ENCODE measurements at places on chromosomes 2 and 18.

GRCh38 chr2:96529376-96530143 is 7.0 kb upstream of the ARID5A start:
- no peak for DNase-seq

GRCh38 chr2:167059173-167059572 is 170.9 kb downstream of the XIRP2 start:
- DNase-seq: no peak

- DNase-seq: no peak
These were observed 75.0 kb upstream of the MSTN start for GRCh38 chr2:190137561-190137960.

DNA sequence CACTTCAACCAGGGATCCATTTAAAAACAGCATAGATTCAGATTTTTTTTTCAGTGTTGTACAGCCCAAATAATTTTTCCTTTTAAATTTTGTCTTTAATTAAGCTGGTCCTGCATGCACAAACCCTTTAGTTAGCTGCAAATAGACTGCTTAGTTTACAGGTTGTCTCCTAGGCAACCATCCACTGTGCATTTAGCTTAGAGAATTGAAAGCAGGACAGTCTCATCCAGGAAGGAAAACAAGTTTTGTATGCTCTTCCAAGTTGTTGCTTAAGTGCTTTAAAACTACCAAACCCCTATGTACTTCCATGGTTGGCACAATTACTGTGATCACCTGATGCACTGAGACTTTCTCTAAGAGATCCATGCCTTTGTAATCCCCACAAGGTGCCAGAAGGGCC is at the start of gene MAP3K19:
MAP3K19 (minus strand) TSS at position 148 of the 400 bp plus-strand sequence. CDS start 22,800 bp downstream, outside the sequence.
- DNase-seq: no peak

DNA sequence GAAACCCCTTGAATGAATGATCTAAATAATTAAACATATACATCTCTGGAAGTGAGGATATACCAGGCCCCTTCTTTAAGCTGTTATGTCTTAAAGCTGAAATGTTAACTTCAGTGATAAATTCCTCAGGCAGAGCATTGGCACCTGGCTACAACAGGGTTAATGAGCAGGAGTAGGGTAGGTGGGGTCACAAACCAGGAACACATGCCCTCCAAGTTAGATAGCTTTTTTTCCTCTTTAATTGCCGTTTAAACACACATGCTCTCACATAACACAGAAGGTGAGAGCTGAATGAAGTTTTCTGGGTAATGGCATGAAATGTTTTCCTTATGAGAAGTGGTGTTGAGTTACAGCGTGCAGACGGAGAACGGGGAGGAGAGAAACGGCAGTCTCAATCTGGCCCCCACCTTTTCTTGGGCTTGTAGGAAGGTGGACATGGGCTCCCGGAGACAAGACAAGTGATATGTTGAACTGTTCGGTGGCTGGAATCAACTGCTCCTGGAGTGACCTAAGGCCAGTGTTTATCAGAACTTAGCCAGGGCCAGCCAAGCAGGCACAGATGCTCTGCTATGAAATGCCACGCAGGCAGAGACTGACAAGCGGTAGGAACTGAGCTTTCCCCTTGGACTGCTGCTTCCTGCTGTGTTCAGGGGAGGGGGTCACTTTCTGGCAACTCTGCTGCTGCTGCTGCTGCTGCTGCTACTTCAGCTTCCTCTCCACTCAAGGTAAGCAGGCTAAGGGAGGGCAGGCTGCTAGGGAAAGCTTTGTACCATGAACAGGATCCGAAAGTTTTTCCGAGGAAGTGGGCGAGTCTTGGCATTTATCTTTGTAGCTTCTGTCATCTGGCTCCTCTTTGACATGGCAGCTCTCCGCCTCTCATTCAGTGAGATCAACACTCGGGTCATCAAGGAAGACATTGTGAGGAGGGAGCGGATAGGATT is at the start of gene GALNT5:
GALNT5 (plus strand) TSS at position 394 of the 941 bp plus-strand sequence; CDS start at position 772, 378 bp downstream.
- DNase-seq: no peak

GRCh38 chr2:133968446-133968845 is 285.4 kb upstream of the MGAT5 start:
- no peak for DNase-seq

GRCh38 chr2:191018048-191018447 is 4.1 kb upstream of the STAT1 start:
- no peak for DNase-seq

DNA sequence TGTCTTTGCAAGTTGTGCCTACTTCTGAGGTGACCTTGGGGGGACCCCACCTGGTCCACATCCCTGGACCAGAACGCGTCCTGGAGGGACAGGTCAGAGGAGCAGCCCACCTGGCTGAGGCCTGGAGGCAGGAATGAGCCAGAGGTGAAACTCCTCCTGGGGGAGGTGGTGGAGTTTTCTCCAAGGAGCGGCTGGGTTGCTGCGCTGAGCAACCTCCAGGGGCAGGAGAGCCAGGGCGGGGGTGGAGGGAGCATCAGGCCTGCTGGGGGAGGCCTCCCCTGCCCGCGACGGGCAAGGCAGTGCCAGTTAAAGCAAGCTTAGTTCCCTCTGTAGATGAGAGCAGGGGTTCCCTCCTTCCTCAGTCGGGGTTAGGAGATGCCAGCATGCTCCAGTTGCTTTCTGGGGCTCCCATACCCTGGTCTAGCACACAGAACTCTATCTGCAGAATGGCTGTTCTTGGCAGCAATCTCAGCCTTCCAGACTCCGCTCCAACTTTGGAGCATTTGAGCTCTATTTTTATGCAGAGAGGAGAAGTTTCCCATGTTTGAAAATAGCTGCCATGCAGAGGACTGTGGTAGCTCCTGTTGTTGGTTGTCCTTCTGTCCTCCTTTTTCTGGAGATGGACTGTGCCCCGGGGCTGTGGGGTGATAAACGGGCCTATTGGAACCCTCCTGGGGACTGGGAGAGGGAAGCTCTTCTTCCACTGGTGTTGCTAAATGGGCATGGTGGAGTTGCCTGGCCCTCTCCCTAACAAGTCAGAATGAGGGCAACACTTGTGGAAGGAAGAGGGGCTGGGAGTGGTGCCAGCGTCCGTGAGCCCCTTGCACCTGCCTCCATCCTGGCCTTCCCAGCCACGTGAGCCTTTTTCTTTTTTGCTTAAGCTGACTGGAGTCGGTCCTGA is 39.1 kb downstream of the B3GNT2 start:
- no peak for DNase-seq

DNA sequence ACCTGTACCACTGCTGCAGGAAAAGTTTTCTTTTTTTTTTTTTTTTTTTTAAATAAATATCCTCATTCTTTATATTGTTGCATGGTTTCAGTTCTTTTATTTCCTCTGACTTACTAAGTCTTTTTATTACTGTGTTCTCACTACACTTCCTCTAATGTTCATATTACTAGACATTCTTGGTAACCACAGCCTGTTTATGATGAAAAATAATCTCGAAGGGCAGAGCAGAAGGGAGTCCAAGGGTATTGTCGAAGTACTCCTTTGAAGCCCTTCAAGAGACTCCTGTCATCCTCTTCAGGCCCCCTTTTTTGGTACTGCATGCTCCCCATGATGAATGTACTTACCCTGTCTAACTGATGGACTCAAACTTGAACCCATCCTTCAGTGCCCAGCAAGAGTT is 61.2 kb downstream of the RND3 start:
- DNase-seq: no peak

GRCh38 chr2:146666340-146666739 is 1178.5 kb upstream of the ACVR2A start:
- no peak for DNase-seq

DNA sequence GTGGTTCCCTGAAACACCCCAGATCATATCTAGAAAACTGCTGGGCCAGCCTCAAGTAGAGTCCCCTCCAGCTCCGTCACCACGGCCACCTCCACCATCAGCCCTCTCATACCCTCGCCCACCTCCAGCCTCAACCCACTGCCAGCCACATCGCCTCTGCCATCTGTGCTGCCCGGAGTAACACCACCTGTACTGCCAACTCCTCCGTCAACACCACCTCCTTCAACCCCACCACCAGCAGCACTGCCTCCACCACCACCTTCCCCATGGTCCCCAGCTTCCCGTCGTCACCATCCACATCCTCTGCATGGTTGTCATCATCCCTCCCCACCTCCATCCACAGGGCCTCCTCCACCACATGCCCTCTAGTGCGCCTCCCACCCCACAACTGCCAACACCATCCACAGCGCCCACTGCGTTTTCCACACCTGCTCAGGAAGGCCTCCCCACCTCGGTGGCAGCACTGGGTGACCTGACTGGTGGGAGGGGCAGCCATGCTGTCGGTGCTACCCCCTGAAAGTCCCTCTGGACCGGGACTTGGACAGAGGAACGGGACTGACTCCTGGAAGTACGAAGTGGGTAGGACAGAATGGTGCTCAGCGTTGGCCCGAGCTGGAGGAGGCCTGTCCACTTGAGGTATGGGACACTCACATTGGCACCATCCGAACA is 1.6 kb downstream of the SNED1 start:
- DNase-seq: no peak

GRCh38 chr2:235951493-235951892 is 216.7 kb downstream of the GBX2 start:
- DNase-seq: no peak

GRCh38 chr18:37346048-37346447 is 219.6 kb downstream of the CELF4 start:
- DNase-seq: no peak

DNA sequence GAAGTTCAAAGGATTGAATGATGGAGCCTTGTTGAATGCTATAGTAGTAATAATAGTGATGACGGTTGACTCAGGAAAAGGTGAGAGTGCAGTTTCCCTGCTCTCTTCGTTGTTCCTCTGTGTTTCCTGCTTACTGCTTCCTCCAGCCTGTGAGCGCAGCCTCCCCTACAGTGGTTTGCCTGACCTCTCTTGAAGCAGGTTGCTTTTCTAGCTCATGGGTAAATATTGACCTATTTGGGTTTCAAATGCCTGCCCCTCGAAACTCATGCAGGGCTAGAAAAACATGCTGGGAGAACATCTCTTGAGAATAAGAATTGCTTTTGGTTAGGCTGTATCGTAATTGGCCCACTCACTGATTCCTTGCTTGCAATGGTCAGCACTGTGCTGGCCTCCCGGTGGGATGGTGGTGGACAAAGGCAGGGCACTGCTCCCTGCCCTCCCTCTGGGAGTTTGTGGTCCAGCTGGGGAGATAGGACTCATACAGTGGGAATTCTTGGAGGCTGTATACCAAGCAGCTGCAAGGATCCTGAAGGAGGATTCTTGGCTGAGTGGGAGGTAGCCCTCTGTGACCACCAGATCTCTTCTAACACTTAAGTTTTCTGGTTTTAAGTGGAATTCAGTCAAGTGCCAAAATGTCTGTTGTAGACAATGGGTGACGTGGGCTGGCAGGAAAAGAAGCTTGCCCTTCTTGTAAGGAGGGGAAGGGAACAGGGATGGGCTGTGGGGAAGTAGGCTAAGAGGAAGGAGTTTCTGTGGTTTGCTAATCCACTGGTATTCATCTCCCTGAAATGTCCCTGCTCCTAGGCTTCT is 5.4 kb upstream of the RNF181 start:
- peak; percentile 33 for DNase-seq

- DNase-seq: no peak
These were observed 11.5 kb upstream of the MREG start for GRCh38 chr2:216024779-216025336.

DNA sequence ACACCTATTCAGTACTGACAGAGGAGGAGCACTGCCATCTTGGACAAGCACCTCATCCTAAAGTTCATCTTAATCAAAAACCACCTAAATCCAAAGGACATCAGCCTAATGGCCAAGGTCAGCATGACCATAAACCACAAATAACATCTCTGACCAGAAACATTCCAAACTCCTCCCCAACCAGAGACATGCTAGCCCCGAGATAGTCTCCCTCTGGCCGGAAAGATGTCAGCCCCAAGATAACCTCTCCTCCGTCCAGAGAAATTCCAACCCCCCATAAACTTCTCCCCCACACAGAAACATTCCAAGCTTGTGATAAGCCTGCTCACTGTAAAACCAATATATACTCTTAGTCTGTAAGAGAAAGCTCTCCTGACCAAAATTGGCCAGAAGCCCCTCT is 260.6 kb downstream of the CLIP4 start:
- DNase-seq: no peak

- no peak for DNase-seq
These were observed 119.0 kb upstream of the ZFP36L2 start for GRCh38 chr2:43345391-43345813.

DNA sequence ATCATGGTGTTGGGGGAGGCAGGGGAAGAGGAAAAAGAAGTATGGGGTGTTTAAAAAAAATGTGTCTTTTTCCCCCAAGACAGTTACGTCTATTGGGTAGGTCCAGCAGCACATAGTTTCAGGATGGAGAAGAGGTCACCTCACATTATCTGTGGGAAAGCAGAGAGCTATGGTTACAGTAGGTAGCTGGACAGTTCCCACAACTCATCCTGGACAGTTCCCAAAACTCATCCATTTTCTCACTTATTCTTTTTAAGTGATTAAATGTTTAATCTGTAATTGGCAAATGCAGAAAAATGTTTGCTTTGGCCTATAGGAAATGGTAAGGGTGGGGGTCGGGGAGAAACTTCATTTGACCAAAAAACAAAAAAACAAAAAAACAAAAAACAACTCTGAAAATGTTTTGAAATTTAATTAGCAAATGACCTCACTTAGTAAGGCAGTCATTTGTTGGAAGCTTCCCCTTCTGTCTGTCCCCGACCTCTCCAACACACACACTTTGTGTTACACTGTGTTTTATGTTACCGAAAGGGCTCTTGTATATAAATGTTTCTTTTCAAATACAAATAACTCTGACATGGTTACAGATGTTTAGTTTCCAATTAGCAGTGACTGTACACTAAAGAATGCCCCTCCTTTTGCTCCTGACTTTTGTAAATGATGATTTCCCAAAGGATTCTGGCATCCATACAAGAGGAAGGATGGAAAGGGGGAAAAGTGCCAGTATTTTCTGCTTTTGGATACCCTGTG is 173.3 kb upstream of the ZFP36L2 start:
- DNase-seq: peak; percentile 16

DNA sequence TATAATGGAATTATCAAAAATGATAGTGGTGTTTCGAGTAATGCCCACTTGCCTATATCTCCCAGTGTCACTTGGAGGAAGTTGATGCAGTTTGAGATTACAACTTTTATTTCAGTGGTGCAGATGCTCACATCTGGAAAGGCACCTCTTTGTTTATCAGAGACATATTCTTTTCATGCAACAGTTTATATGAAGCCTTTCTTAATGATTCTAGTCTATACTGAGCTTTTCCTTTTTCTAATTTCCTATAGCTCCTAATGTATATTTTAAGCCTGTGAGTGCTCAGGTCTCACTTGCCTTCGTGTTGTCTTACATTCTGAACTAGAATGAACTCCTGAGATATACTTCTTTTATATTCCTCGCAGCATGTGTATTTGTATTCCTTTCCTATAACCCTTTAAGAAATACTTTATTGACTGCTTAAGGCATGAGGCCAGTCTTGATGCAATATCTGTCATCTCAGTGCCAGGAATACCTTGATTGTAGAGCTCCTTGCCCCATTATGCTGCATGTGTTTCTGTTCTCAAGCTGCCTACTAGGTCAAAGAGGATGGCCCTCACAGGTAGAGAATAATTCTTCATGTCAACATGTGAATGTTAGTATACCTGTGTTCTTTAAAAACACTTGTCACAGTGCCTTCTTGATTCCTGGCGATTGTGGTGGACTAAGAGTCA is 52.6 kb downstream of the VRK2 start:
- DNase-seq: no peak

- DNase-seq: no peak
These were observed 165.4 kb downstream of the TCF4 start for GRCh38 chr18:55422456-55423180.

- no peak for DNase-seq
These were observed 189.8 kb downstream of the LTBP1 start for GRCh38 chr2:33136566-33136965.

Measured in NCI-H774 (cell line).